ENCODE measurements at places on chromosomes 3 and 15. TPM values are rescaled to one million over a fixed set of nuclear protein-coding genes. Genes with fewer than 3 reads are reported as not detected.

- H3K36me3 ChIP-seq = no peaks in the 10 kb centered on the region
- no peaks in the 10 kb centered on the region for H3K27me3 ChIP-seq
- H3K4me1 ChIP-seq = no peaks in the 10 kb centered on the region
- no peak overlapping the region for H3K27ac ChIP-seq
- no peak for DNase-seq
Measured at GRCh38 chr15:80455668-80456442, 51.7 kb downstream of the ARNT2 start.

- H3K27ac ChIP-seq = no peak overlapping the region
- DNase-seq = no peak
- no peak overlapping the region for H3K4me3 ChIP-seq
- no peaks in the 10 kb centered on the region for H3K36me3 ChIP-seq
- H3K27me3 ChIP-seq = no peaks in the 10 kb centered on the region
Measured at GRCh38 chr15:61701455-61701854, 358.8 kb downstream of the VPS13C start.

DNA sequence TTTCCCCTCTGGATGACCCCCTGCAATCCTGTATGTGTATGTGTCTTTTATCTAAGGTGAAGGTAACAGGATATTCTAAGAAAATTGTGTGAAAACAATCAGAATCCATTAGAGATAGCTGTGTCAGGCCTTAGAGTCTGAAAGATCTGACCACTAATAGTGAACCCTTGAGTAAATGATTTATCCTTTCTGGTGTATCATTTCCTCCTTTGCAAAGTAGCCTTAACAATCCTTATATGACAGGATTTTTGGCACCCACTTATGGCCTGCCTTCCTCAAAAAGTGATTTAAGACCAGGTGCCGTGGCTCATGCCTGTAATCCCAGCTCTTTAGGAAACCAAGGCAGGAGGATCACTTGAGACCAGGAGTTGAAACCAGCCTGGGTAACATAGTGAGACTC lies 110.2 kb downstream of the RBPMS2 start:
- no peak overlapping the region for H3K4me3 ChIP-seq
- no peak for DNase-seq

The RABL3 gene
- 32.8 TPM for total RNA-seq

The GLCE gene
- 5.2 TPM for total RNA-seq

The FBXO40 gene
- total RNA-seq = 152 TPM

The MSL2 gene
- 21.8 TPM for total RNA-seq

The CPNE9 gene
- total RNA-seq = not detected

The ZSCAN29 gene
- total RNA-seq = 26.2 TPM

The TEX55 gene
- total RNA-seq = not detected

The C3orf52 gene
- 2.1 TPM for total RNA-seq

Measured in psoas muscle (tissue), 8 donors.